ENCODE measurements at places on chromosomes 4 and X.
A peak's percentile ranks its signal among the peaks of the same experiment; 100 is the strongest.

GRCh38 chrX:54842607-54843006, 35.1 kb downstream of the MAGED2 start:
- no peak for DNase-seq

DNA sequence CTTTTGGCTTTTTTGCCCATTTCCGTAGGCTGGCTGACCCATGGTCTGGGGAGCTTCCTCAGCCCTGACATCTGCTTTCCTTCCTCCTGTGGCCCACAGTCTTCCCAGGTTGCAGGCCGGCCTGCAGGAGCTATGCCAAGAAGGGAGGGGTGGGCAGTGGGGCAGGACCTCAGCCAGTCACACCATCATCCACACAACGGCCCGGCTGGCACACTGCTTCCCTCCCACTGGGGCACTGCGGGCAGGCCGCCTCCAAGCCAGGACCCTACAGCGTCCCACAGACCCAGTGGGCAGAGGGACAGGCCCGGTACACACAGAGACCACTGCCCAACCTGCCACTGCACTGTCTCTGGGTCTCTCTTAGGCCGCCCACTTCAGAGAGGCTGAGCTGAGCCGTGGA, 38.0 kb downstream of the CTBP1 start:
- DNase-seq, result no peak

DNA sequence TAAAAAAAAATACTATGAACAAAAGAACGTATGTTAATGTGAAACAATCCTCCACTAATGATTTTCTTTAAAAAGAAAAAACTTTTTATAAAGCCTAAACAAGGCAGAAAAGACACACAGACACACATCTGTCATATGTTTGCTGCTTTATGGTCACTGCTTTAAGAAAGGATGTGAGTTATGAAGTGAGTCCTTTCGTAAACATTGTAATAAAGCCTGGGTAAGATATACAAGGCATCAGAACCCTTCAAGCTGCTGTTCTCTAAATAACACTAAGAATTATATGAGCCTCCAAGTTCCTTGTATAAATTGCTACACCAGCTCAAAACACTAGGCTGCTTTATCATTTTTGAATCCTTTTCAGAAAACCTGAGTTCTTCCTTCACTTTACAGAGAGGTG, 81.6 kb downstream of the FBXO8 start:
- DNase-seq, result no peak

- DNase-seq, result no peak
These were observed 9.9 kb upstream of the SPATA4 start for GRCh38 chr4:176205299-176205698.

DNA sequence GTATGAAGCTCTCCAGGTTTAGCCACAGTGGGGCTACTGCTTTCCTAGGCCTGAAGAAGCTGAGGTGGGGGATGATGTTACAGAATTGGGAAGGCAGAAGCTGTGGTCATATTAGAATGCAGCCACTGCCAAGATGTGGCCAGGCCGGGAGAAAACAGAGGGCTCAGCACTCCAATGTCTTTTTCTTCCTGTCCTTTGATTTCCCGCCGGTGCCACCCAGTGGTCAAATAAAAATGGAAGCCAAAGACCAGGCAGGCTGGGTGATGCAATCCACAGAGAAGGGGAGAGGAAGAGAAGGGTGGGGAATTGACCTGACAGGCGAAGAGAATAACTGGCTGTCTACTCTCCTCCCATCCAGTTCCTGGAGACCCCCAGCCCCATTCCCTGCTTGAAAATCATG, 94.9 kb upstream of the SHISA3 start:
- peak; percentile 4 for DNase-seq

GRCh38 chr4:89781321-89781720, 55.6 kb downstream of the SNCA start:
- DNase-seq, result no peak

- no peak for DNase-seq
These were observed 608.1 kb downstream of the MID1IP1 start for GRCh38 chrX:39409246-39409917.

GRCh38 chrX:78708262-78708661, 39.3 kb upstream of the LPAR4 start:
- DNase-seq, result no peak

DNA sequence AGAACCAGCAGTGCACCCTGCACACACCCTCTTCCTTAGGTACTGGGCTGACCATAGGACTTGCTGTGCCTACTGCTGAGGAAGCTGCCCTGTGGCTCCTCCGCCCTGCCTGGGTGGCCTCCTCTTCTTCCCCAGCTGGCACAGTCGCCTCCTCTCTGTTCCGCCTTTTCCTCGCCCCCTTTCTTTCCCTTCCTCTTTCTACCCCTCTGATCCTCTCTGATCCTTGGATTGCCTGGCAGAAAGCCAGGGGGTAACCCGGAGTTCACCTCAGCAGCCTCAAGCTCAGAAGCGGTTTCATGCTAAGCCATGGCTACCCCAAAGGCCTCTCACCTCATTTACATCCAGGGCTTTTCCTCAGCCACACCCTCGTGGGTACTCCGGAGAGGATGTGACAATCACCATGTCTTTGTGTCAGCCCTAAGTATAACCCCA, 136.2 kb downstream of the SMIM20 start:
- DNase-seq, result no peak

DNA sequence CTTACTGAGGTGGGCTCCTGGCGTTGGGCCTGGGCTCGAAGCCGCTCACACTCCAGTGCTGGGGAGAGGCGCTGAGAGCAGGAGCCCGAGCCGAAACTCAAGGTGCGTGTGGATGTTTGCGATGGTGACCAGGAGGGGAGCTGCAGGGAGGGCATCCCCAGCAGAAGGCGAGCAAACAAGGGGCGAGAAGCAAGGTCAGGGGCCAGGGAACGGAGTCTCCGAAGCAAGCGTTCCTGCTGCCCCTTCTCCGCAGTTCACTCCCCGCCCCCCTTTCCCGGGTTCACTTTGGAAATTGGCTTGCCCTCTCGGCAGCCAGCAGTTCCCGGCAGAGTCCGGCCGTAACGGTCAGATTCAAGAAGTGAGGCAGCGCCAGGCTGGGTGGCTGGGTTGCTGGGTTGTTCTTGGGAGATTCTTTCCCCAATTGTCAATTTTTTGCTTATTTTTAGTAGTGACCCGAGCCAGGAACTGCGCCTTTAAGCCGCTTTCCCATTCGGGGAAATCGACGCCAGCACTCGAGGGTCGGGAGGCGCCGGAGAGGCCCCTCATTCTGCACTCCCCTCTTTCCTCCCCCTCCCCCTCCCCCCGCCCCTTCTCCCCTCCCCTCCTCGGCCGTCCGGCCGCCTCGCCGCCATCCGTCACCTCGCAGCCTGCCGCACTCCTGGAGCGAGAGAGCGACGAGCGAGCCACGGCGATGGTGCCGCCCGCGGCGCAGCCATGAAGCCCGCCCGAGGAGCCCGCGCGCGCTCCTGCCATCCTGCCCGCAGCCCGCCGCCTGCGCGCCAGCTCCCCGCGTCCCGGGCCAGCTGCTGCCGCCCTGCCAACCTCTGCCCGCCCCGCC, at the start of gene FRMPD3:
TSS of gene FRMPD3 (plus strand) at position 655 of the 838 bp plus-strand sequence. CDS start 76,937 bp downstream, outside the sequence.
- DNase-seq, result no peak

Measured in foreskin melanocyte (primary cell).